ENCODE measurements at places on chromosomes 3 and 15. TPM values are rescaled to one million over a fixed set of nuclear protein-coding genes. Genes with fewer than 3 reads are reported as not detected.

DNA sequence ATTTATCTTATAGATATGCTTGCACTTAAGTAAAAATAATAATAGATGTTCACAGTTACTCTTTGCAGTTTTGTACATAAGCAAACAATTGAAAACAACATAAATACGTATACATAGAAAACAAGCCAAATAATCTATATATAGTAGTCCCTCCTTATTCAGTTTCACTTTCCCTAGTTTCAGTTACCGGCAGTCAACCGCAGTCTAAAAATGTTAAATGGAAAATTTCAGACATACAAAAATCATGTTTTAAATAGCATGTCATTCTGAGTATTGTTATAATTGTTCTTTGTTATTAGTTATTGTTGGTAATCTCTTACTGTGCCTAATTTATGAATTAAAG lies 262.0 kb downstream of the CGGBP1 start:
- no peak for DNase-seq

GRCh38 chr3:150091626-150092025 lies 120.9 kb upstream of the PFN2 start:
- no peak for DNase-seq

DNA sequence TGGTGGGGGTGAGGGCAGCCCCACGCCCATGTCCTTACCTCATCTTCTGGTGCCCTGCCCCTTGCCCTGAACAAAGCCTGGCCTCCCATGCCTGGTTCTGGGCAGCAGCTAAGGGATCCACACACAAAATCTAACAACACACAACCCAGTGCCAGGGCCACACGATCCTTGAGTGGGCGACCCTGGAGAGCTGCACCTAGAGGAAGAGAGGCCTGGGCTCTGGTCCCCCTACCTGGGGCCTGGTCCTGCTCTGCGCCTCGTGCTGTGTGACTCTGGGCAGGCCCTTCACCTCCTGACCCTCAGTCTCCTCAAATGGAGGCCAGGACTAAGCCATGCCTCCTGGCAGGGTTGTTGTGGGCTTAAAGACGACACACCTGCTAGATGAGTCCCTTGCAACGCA lies 20.0 kb upstream of the C3orf22 start:
- no peak for DNase-seq

DNA sequence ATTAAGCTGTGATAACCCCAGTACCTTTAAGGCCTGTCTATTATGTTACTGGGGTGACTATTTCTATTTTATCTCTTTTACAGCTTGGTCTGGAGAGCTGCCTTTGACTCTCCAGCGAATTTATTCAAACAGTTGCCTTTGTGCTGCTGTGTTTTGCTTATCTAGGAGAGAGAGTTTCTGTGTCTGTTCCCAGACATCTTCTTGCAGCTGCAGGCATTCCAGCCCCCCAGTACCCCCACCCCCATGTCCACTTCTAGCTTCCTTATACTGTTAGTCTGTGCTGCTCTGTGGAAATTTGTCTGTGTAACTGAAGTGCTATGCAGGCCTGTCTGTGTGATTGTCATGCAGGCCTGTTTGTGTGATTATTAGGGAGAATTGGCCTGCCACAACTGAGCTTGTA lies 713.7 kb upstream of the SEMA6D start:
- no peak for DNase-seq

- no peak for DNase-seq
These were observed 33.9 kb downstream of the RAB27A start for GRCh38 chr15:55255714-55256113.

DNA sequence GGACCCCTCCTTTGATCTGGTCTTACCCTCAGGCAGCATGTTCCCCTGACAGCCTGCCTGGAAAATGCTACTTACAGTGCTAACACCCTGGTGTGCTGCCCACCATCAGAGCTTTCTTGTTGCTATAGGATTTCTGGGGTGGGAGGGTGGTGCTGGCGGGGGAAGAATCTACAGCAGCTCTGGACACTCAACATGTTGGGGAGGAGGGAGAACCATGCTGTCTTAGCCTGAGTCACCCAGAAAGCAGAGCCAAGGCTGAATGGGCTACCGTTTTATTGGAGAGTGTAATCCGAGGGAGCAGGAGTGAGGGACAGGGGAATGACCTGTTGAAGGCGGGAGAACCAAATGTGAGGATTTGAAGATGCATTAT lies 45.6 kb downstream of the MFSD1 start:
- no peak for DNase-seq

- DNase-seq: no peak
These were observed 498.1 kb downstream of the MAGI1 start for GRCh38 chr3:65540666-65541065.

DNA sequence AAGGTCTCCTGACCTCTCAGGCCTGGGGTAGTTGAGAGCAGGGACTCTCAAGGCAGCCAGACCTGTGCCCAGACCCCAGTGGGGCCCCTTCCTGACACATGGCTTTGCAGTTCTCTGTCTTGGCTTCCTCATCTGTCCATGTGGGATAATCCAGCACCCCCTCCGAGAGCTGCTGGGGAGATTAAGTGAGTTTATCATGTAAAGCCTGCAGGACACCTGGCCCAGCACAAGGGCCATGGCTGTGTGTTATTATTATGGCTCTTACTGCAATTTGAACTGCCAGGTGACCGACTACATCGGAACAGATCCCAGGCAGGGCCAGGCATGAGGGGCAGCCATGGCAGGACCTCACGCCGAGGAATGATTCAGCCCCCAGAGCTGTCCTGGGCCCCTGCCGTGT lies 12.6 kb downstream of the DUSP7 start:
- DNase-seq: no peak

DNA sequence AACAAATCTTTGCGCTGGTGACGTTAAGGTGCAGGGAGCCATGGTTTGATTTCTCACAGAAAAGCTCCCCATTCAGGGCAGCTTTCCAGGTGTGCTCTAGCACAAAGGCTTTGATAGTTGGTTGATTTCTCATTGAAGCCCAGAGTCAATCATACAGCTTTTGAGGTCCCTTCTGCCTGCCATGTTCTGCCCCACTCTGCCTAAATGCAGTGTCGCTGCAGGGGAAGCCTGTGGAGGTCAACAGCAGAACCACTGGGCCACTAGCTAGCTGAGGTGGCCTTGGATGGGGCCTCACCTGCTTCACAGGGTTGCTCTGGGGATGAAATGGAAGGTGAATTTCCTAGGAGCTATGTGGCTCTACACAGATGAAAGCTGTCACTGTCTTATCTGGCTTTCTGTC lies 278.3 kb downstream of the TLE3 start:
- no peak for DNase-seq

- no peak for DNase-seq
These were observed 18.5 kb upstream of the C3orf22 start for GRCh38 chr3:126577261-126577660.

P2RY14 gene
- not detected for polyA plus RNA-seq

SIAH2 gene
- 34.5 TPM for polyA plus RNA-seq

CFAP20DC gene
- polyA plus RNA-seq: 2.9 TPM

PROS1 gene
- 22.1 TPM for polyA plus RNA-seq

C15orf62 gene
- 0.17 TPM for polyA plus RNA-seq

DZIP1L gene
- polyA plus RNA-seq: 1.1 TPM

TRAIP gene
- 17.8 TPM for polyA plus RNA-seq

ZNF860 gene
- not detected for polyA plus RNA-seq
